ENCODE measurements at places on chromosomes 11 and 22.

GRCh38 chr11:112837162-112837826, 123.9 kb upstream of the NCAM1 start:
- no peak for DNase-seq

- DNase-seq, result no peak
Observed at GRCh38 chr22:24146791-24147353, 34.4 kb upstream of the SUSD2 start.

GRCh38 chr11:88604260-88604659, 266.7 kb upstream of the CTSC start:
- no peak for DNase-seq

DNA sequence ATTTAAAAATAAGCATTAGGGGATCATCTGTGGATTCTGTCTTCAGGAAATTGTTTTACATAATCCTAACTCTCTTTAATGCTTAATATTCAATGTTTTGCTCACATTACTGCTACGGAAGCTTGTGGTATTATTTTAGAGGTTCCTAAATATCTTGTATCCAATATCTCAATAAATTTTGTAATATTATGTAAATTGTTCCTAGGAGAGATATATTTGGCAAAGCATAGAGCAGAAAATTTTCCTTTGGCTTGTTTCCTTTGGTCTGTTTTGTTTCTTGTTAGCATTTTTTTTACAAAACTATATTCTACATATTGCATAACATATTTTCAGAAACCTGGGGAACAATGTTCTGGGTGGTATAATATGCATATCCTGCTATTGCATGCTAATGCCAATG, 144.8 kb downstream of the GRIA4 start:
- no peak for DNase-seq

- DNase-seq, result no peak
Observed at GRCh38 chr11:2193099-2193887, 21.7 kb upstream of the TH start.

- no peak for DNase-seq
Observed at GRCh38 chr22:31583861-31584485, 78.0 kb downstream of the PISD start.

- DNase-seq, result no peak
Observed at GRCh38 chr11:71843858-71844257, 10.9 kb downstream of the DEFB108B start.

DNA sequence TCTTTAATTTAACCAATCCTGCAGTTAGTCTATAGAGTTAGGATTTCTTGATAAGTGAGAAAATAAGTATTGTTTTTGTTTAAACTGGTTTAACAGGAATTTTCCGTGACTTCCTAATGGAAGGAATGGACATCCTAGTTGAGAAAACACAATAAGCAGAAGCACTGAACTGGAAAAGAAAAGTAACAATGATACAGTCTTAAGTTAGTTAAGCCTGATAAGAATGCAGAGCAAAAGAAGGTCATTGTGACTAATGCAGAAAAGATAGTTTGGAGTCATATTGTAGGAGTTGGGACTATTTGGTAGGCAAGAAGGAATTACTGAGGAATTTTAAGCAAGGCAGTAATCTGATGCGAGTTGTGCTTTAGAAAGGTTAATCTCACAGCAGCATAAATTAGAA, 11.7 kb downstream of the RNF141 start:
- no peak for DNase-seq

- no peak for DNase-seq
Observed at GRCh38 chr11:112465433-112466024, 204.9 kb upstream of the PLET1 start.

DNA sequence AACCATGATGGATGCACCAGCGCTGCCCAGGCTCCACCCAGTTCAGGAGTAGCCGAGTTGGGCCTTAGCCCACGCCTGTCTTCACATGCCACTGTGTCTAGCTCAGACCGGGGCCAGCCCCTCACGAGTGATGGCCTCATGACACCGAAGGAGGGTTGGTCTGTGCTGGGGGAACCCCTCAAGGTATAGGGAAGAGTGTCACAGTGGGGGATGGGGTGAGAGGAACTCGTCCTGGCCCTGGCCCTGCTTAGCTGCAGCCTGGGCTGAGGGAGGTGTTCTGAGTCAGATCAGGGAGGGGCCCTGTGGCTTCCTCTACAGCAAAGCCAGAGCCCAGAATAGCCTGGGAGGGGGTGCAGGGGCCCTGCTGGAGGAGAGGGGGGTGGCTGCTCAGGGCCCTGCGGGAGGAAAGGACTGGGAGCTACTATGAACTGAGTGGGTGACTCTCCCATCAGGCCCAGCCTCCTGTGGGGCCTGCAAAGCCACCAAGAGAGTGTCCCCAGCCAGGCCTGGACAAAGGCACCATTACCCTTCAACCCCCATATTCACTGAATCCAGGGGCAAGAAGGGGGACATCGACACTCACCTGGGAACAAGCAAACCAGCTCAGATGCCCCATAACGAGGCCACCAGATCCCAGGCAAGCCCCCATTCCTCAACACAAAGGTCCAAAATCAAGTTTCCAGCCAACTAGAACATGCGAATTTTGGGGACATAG, 41.2 kb downstream of the IGLL5 start:
- no peak for DNase-seq

DNA sequence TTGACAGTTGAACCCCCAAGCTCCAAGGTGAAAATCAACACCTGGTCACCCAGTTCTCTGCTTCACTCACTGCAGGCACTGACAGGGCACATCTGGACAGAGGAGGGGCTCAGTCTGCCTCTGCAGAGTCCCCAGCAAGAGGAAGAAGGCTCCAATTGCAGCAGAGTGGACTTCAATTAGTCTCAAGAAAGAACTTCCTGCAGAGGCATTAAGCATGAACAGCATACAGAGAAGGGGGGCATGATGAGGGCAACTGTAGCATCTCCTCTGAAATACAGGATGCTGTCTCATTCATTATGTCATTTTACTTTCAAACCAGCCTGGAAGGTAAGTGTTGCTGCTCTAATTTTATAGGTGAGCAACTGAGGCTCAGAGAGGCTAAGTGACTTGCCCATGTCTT, 11.1 kb downstream of the GDPD5 start:
- no peak for DNase-seq

- no peak for DNase-seq
Observed at GRCh38 chr11:12544986-12545775, 129.0 kb upstream of the TEAD1 start.

DNA sequence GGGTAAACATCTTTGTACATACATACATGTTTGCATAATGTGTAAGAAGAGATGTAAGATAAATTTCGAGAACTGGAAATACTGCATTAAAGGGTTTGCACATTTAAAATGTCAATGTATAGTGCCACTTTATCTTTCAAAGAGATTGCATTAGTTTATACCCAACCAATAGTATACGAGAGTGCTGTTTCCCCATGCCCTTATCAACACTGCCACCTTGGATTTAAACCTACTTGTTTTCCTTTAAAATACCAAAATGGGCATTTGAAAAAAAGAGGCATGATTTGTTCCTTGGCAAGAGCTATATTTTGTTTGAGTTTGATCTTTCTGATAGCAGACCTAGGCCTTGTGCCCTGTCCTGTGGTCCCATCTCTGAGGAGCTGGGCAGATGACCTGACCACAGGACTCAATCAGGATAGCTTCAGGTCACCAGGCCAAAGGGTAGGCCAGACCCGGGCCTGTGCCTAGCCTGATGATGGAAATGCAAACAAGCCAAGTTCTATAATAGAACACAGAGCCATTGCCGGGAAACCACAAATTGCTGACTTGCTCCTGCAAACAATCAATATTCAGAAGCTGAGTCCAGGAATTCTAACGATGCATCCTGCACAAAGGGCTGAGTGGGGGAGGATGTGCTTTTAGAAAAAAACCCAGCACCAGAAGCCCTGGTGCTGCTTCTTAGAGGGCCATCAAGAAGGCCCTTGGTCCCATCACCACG, 16.9 kb upstream of the ALG8 start:
- no peak for DNase-seq

- DNase-seq, result peak; percentile 88
Observed at GRCh38 chr11:66100272-66101065, 30.4 kb downstream of the PACS1 start.

GRCh38 chr11:115409691-115410220, 94.5 kb downstream of the CADM1 start:
- no peak for DNase-seq

- no peak for DNase-seq
Observed at GRCh38 chr11:118485273-118485672, 42.0 kb upstream of the TTC36 start.

GRCh38 chr11:93549976-93550375, 6.8 kb upstream of the SMCO4 start:
- DNase-seq, result no peak

GRCh38 chr11:12110201-12110713, at the start of gene MICAL2:
Gene MICAL2, plus strand, starts transcription at chr11:12110590. Its CDS starts 51,566 bp downstream, at chr11:12162156.
- peak; percentile 87 for DNase-seq

DNA sequence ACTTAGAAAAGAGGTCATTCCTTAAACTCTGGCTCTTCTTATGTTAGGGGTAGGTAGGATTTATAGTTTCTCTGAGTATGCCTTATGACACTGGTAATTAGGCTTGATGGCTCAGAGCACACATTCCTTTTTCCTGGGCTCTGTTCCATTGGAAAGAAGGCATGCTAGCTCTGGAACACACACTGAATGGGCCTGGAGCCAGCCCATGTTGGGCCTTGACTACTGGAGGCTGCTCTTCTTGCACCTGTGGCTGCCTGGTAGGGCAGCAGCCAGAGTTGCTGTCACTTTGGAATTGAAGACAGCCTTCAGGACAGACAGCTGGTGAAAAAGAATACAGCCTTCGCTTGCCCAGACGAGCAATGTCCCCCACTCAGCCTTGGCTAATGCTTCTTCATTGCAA, 18.2 kb downstream of the MCAM start:
- peak; percentile 89 for DNase-seq

GRCh38 chr11:91795139-91795887, 429.3 kb upstream of the FAT3 start:
- DNase-seq, result no peak

DNA sequence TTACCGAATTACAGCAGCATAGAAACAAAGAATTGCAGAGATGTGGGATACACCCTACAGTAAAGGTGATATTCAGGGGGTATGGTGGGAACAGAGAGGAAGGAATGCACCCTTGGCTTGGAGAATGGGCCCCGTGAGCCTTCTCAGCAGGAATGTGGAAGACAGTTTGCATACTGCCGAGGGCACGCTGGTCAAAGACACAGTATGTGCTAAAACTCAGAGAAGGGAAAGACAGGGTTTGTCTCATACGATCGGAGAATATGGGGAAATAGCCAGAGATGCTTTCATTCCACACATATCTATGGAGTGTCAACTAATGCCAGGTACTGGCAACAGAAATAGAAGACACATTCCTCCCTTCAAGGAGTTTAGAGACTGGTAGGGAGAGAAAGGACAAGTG, 36.9 kb downstream of the UBASH3B start:
- no peak for DNase-seq

- peak; percentile 93 for DNase-seq
Observed at GRCh38 chr11:121890377-121890776, 225.6 kb downstream of the BLID start.

GRCh38 chr11:120180551-120181232, 30.1 kb upstream of the OAF start:
- DNase-seq, result no peak

- DNase-seq, result no peak
Observed at GRCh38 chr22:48222742-48223487, 1460.5 kb downstream of the TBC1D22A start.

Data from cerebellar cortex (tissue), 1 donor.